AG08396 (cell line): ENCODE measurements at places on chromosomes 16 and 17.

- DNase-seq: no peak
These were observed 193.5 kb upstream of the KIF2B start for GRCh38 chr17:53629188-53629587.

DNA sequence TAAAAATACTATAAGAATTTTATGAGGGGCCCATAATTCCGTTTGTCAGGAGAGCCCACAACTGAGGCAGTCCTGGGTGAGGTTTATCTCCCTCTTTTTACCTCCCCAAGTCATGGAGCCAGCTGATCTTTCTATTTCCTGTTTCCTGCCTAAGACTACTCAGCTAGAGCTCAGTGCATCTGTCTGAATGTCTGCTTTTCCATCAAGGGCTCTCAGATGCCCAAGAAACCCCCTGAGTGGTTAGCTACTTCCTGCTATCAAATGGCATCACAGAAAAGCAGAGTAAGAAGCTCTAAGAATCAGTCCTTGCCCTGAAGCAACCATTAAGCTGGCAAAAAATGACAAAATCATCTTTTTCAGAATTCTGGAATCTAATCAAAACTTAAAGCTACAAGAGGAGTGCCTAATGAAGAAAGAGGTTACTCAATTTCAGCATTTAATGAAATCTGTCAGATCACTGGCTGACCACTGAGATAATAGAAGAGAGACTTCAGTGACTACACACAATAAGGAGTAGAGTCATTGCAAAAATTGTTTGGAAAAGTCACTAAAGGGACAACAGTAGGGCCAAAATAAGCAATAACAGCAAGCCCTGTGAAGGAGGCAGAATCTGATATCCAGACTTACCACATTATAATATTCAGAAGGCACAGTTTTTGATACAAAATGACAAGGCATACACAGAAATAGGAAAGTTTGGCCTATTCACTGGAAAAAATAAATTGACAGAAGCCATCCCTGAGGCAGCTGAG is 150.1 kb downstream of the CYB561 start:
- DNase-seq: no peak

DNA sequence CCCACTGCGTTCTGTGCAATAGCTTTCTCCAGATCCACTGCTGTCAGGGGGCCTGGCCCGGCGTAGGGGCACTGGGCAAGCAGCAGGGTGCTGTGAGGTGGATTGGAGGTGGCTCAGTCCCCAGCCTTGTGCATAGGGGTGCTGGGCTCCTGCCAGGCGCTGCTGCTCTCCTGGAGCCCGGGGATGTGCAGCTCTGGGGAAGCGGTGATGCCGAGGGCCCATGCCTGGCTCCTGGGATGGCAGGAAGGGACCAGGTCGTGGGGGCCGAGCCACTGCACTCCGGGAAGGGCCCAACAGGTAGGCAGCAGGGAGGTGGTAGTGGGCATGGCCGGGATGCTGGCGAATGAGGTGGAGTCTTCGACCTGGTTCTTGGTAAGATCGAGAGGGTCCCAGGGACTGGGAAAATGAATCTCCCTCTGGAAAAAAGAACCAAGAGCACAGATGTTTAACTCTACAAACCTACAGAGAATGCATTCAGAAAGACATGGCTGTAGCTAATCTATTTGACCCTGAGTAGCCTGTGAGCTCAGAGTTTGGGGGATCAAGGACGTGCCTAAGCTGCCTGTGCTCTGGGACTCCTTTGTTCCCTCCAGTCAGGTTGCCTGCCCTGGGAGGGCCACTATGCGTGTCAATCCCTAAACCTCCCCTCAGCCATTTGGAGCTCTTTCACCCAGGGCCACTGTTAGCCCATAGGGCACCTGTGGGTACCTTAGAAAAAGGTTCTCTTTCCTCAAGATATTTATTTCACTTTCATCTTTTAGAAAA is 6.6 kb upstream of the SUPT4H1 start:
- DNase-seq: peak; percentile 13

- DNase-seq: no peak
These were observed 1.2 kb upstream of the FDXR start for GRCh38 chr17:74873874-74874614.

- peak; percentile 52 for DNase-seq
These were observed 23.0 kb downstream of the RARA start for GRCh38 chr17:40331743-40332641.

- no peak for DNase-seq
These were observed 243.9 kb upstream of the MYOCD start for GRCh38 chr17:12421646-12422306.
